Epithelial cell of umbilical artery (primary cell): ENCODE measurements at places on chromosomes 3 and 15. TPM values are rescaled to one million over a fixed set of nuclear protein-coding genes. Genes with fewer than 3 reads are reported as not detected.

Gene SNTN
- not detected in 2 replicates for total RNA-seq

Gene BDH1
- total RNA-seq: 5.2 and 7.0 TPM in 2 replicates

Gene IL20RB
- 0.65 and 1.1 TPM in 2 replicates for total RNA-seq

Gene ZNF770
- 35.4 and 40.4 TPM in 2 replicates for total RNA-seq

Gene TRAIP
- total RNA-seq: 4.9 and 5.2 TPM in 2 replicates

Gene GOLGA8O
- total RNA-seq: 1.1 TPM in 1 of 2 replicates, not detected in the other

Gene UTS2B
- under 0.01 and 0.46 TPM in 2 replicates for total RNA-seq

Gene ARPP21
- total RNA-seq: under 0.01 TPM in 1 of 2 replicates, not detected in the other

Gene EPHA3
- 0.15 TPM in 1 of 2 replicates, not detected in the other for total RNA-seq

Gene TRH
- not detected in 2 replicates for total RNA-seq

Gene NUSAP1
- total RNA-seq: 69.5 and 109 TPM in 2 replicates

Gene PRSS50
- total RNA-seq: not detected in 2 replicates

Gene DOCK3
- total RNA-seq: under 0.01 TPM in 2 replicates

Gene LSMEM2
- not detected in 2 replicates for total RNA-seq

Gene IL17RE
- 0.32 TPM in 1 of 2 replicates, not detected in the other for total RNA-seq

Gene PSTPIP1
- not detected in 2 replicates for total RNA-seq

Gene PSMA4
- total RNA-seq: 439 and 498 TPM in 2 replicates

Gene KBTBD12
- total RNA-seq: not detected in 2 replicates

Gene FBXO40
- under 0.01 TPM in 1 of 2 replicates, not detected in the other for total RNA-seq

Gene GRK7
- total RNA-seq: not detected in 2 replicates

Gene NOX5
- total RNA-seq: not detected in 2 replicates

Gene CNTN3
- 1.5 and 2.6 TPM in 2 replicates for total RNA-seq

Gene SHC4
- total RNA-seq: 0.15 and 0.65 TPM in 2 replicates

Gene SYNM
- total RNA-seq: 3.9 and 14.3 TPM in 2 replicates

Gene MUSTN1
- total RNA-seq: not detected in 2 replicates

Gene GOLGA8N
- total RNA-seq: 1.6 and 2.1 TPM in 2 replicates

Gene FANCD2OS
- not detected in 2 replicates for total RNA-seq

Gene ISLR2
- total RNA-seq: not detected in 2 replicates

Gene ZNF35
- 15.8 and 21.4 TPM in 2 replicates for total RNA-seq

Gene SNX4
- total RNA-seq: 53.6 and 56.8 TPM in 2 replicates

Gene SEMA3F
- total RNA-seq: 42.6 and 106 TPM in 2 replicates

Gene LMAN1L
- total RNA-seq: not detected in 2 replicates

Gene KNG1
- total RNA-seq: not detected in 2 replicates

Gene TTC21A
- 2.6 and 3.2 TPM in 2 replicates for total RNA-seq

Gene OIP5
- total RNA-seq: 9.7 and 12.2 TPM in 2 replicates

Gene ARHGEF26
- 0.46 and 0.97 TPM in 2 replicates for total RNA-seq

Gene HYAL1
- total RNA-seq: 0.65 and 1.4 TPM in 2 replicates

Gene TGM5
- total RNA-seq: not detected in 2 replicates

Gene KCNAB1
- total RNA-seq: 0.32 and 2.0 TPM in 2 replicates

Gene SLC51B
- not detected in 2 replicates for total RNA-seq

Gene ZKSCAN7
- total RNA-seq: 0.97 and 1.1 TPM in 2 replicates

Gene CYP1A2
- not detected in 2 replicates for total RNA-seq

Gene ISL2
- total RNA-seq: under 0.01 TPM in 1 of 2 replicates, not detected in the other

Gene SRPRB
- 76.0 and 92.3 TPM in 2 replicates for total RNA-seq

Gene LYZL4
- total RNA-seq: not detected in 2 replicates

Gene EHHADH
- 2.9 and 16.1 TPM in 2 replicates for total RNA-seq

Gene UBP1
- total RNA-seq: 62.7 and 76.1 TPM in 2 replicates
